ENCODE measurements at places on chromosomes 1 and 21. TPM values are rescaled to one million over a fixed set of nuclear protein-coding genes. Genes with fewer than 3 reads are reported as not detected.
A peak's percentile ranks its signal among the peaks of the same experiment; 100 is the strongest.

- no peak for DNase-seq
These were observed 1.9 kb downstream of the EPHX1 start for GRCh38 chr1:225811622-225812487.

GRCh38 chr1:241470361-241470760, 49.2 kb downstream of the FH start:
- DNase-seq, result no peak

DNA sequence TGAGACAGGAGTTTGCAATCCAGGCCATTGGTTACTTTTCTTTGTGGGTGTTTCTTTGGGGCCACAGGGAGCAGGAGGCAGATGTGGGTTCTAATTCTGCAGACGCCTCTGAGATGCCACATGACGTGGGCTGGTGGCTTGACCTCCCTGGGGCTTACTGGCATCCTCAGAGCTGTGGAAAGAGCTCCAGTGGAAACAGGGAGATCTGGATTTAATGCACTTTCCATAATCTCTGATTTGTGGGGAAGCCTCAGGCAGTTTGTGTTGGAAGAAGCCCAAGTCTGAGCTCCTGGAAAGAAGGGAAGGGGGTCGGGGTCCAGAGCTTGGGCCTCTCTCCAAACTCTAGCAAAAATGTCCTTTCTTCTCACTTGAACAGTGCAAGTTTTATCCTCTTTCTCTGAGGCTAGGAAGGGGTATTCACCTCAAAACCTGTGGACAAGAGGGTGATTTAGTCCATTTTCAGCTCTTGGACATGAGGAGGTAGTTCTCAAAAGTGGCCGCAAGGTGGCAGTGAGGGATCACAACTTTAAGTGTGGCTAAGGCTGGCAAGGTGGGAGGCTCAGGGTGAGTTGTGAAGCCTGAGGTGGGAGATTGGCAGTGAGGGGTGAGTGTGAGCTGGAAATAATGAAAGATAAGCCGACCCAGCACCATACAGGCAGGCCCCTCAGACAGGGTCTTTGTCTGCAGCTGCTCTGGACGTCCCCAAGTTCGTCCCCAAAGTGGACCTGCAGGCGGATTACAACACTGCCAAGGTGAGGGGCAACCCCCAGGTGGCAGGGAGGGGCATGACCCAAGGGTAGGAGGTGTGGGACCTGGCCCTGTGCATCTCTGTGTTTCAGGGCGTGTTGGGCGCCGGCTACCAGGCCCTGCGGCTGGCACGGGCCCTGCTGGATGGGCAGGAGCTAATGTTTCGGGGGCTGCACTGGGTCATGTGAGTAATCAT, 9.2 kb downstream of the IKBKE start:
- DNase-seq, result peak; percentile 76

- no peak for DNase-seq
These were observed 170.5 kb downstream of the PTPRU start for GRCh38 chr1:29406814-29407213.

Gene EVA1C
- 7.5 TPM for total RNA-seq

Gene FOXE3
- not detected for total RNA-seq

DNA sequence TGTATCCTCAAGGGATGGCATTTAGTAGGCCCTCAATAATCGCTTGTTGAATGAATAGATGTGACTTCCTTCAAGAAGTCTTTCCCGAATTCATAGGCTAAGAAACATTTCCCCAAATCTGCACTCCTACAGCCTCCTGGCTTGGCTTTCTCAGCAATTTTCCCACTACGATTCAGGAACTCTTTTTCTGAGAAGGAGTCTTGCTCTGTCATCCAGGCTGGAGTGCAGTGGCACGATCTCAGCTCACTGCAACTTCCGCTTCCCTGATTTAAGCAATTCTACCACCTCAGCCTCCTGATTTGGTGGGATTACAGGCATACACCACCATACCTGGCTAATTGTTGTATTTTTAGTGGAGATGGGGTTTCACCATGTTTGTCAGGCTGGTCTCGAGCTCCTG, 37.9 kb upstream of the IFFO2 start:
- DNase-seq, result no peak

DNA sequence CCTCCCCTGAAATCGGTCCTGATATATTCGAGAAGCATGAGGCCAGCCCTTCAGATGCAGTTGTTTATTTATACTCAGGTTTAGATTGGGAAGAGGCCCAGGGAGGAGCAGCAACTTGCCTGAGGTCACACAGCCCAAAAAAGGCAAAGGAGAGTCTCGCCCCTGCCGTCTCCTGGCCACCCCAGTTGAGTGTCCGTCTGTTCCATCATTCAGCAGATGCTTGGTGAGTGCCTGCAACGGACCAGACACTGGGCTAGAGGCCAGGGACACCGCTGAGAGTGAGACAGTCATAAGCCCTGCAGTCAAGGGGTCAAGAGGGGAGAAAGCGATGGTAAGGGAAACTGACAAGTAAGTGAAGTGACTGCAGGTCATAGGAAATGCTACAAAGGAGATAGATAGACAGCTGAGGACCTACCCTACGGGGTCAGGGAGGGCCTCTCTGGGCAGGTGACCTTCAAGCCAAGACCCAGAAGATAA, 15.4 kb upstream of the SELENON start:
- DNase-seq, result no peak

GRCh38 chr1:8663915-8664329, 153.5 kb downstream of the RERE start:
- no peak for DNase-seq

Gene TMEM54
- 21.7 TPM for total RNA-seq

DNA sequence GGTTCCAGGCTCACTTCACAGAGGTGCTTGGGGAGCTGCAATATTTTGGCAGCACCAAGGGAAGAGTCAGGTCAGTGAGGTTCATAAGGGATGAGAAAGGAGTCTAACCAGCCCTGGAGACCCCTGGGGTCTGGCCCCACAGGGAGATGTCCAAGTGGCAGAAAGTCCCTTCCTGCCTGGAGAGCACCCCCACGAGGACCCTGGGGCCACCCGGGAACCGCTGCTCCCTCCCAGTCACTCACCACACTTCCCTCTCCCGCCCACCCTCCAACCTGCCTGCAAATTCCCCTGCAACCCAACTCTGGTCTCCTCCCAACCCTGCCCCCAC, 6.5 kb upstream of the ITGB2 start:
- DNase-seq, result no peak

GRCh38 chr1:230495891-230496385, 69.8 kb upstream of the PGBD5 start:
- no peak for DNase-seq

Gene DNAJB4
- total RNA-seq, result 124 TPM

Gene NVL
- total RNA-seq, result 40.0 TPM

Gene SLC2A5
- total RNA-seq, result 14.2 TPM

Gene PIGP
- 30.3 TPM for total RNA-seq

- no peak for DNase-seq
These were observed 1.9 kb downstream of the LHX4 start for GRCh38 chr1:180231936-180232335.

Gene CD53
- 30.1 TPM for total RNA-seq

Gene UBQLN4
- total RNA-seq, result 5.3 TPM

Gene DAB1
- 4.8 TPM for total RNA-seq

GRCh38 chr21:36766511-36766910, 67.6 kb downstream of the SIM2 start:
- DNase-seq, result no peak

GRCh38 chr21:16569679-16570078, 839.9 kb downstream of the USP25 start:
- DNase-seq, result peak; percentile 47

- no peak for DNase-seq
These were observed 138.6 kb downstream of the LMX1A start for GRCh38 chr1:165217958-165218357.

- DNase-seq, result no peak
These were observed 16.8 kb downstream of the ZBTB18 start for GRCh38 chr1:244067893-244068292.

- DNase-seq, result peak; percentile 14
These were observed 37.0 kb upstream of the ADGRL4 start for GRCh38 chr1:79043506-79043905.

Gene SLC25A34
- total RNA-seq, result 0.48 TPM

GRCh38 chr1:54199151-54199764, 572 bp downstream of the CYB5RL start:
- no peak for DNase-seq

Gene SLC44A5
- 5.3 TPM for total RNA-seq

DNA sequence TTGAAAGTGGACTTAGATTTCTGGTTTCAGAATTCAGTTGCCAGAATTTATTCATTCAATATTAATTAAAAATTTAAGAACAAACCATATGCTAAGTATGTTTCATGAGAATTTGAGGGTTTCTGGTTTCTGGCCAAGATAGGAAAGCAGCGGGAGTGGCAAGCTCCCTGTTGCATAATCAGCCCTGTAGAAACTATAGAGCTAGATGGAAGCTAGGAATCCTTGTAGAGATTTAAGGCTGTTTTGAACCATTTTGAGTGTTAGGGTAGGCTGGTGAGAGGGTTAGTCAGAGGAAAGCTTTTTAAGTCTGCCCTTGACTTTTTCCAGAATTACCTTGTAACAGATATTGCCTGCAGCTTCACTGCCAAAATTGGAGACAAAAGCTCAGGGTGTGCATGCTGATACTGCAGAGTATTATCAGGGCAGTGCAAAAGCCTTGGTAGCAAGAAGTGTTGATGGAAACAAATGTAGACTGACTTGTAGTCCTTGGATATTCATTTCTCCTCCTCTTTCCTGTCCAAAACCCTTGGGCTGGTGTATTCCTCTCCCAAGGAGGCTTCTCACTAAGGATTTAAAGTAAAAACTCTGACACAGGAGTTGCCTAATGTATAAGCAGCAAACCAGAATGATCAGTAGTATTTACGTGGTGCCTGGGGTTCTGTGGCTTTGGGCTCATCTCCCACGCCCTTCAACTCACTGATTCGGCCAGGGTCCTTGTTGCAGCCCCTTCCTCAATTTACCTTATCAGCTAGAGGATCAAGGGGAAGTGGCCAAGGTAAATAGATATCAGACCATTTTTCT, 12.6 kb upstream of the GIPC2 start:
- peak; percentile 66 for DNase-seq

DNA sequence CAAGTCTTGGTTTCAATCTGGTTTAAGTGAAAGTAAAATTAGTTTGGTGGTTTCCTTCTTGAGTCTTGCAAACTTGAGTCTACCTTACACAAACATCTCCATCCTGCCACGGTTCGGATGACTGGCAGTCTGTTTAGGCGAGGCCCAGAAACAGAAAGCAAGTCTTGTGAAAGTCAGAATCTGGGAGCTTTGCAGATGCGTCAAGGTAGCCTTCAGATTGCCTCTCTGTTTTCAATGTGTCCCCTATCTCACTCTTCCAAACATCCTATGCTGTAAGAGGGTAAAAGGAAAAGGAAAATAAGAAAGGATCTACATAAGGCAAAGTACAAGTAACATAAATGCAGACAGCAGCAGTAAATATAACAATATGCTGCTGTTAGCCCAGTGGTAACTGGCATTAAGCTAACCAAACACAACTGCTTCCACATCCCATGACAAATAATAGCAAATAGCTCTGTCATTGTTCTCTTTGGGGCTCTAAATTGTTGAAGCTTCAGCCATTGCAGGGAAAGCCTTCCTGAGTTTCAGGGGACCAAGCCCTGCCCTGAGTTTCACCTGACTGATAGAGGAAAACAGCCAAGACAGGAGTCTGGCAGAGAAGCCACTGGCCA, 26.2 kb upstream of the C1orf105 start:
- peak; percentile 29 for DNase-seq
